ENCODE measurements at places on chromosomes 5 and 9. TPM values are rescaled to one million over a fixed set of nuclear protein-coding genes. Genes with fewer than 3 reads are reported as not detected.
A peak's percentile ranks its signal among the peaks of the same experiment; 100 is the strongest.

- DNase-seq: no peak
Measured at GRCh38 chr9:3251309-3251708, 274.5 kb downstream of the RFX3 start.

TRIM36 gene
- polyA plus RNA-seq: not detected

DNA sequence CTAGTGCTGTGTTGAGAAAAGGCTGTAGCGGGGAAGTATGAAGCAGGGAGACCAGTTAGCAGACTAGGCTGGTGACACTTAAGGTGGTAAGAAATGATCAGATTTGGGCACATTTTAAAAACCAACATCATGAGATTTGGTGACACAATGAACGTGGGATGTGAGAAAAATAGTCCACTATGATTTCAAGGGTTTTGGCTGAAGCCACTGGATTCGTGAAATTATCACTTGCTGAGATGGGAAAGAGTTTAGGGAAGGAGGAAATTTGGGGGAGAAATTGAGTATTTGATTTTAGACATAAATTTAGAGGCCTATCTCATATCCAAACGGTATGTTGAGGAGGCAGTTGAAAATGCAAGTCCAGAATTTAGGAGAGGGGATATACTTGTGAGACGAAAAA is 23.1 kb downstream of the SKP2 start:
- DNase-seq: no peak

- DNase-seq: peak; percentile 82
Measured at GRCh38 chr9:2726650-2727340, 9.5 kb downstream of the KCNV2 start.

DNA sequence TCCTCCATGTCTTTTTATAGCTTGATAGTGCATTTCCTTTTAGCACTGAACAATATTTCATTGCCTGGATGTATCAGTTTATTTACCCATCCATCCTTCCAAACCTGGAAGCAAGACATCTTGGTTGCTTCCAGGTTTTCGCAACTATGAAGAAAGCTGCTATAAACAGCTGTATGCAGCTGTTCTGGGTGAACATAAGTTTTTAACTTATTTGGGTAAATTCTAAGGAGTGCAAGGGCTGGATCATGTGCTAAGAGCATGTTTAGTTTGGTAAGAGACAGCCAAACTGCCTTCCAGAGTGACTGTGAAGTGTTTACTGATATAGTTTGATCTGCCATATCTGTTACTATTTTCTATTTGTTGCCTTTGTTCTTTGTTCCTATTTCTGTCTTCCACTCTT is 58.5 kb downstream of the CSF2 start:
- no peak for DNase-seq

- DNase-seq: peak; percentile 55
Measured at GRCh38 chr5:10030219-10030831, 219.4 kb downstream of the ATPSCKMT start.

PCDHB16 gene
- 4.8 TPM for polyA plus RNA-seq

DNA sequence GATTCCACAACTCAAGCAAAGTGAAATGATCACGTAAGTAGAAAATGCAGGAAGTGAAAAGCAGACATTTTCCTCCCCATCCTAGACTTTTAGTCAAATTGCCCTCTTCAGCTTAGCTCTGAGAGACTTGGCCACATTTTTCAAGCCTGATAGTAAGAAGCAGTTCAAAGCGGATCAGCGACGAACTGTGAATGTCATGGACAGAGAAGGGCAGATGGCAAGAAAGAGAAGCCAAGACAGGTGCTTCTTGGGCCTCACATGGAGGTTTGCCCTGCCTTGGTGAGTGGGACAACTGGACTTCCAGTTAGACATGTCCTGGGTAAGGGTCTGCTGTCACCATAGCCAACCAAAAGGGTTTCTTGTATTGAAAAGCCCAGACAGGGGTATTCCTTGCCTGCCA is 291.5 kb downstream of the MED10 start:
- DNase-seq: no peak

- DNase-seq: no peak
Measured at GRCh38 chr5:150082889-150083288, 3.5 kb downstream of the CSF1R start.

COL23A1 gene
- polyA plus RNA-seq: not detected

- DNase-seq: no peak
Measured at GRCh38 chr5:15393146-15393545, 106.8 kb upstream of the FBXL7 start.

DNA sequence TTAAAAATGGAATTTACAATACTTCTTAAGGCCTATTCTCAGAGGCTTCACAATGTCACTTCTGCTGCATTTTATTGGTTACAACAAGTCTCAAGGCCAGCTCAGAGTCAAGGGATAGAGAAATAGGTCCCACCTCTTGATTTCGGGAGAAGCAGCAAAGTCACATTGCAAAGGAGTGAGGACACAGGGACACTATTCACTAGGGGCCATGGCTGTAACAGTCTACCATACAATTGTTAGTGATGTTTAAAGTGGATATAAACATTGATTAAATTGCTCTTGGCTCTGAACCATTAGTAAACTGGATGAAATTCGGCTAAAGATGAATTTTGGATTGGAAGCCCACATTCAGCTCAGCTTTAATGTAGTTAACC is 21.7 kb upstream of the CMBL start:
- DNase-seq: peak; percentile 31

- peak; percentile 87 for DNase-seq
Measured at GRCh38 chr5:8843771-8844170, 702.1 kb downstream of the SEMA5A start.

- no peak for DNase-seq
Measured at GRCh38 chr5:135206862-135207261, 172.8 kb upstream of the PITX1 start.

SLC22A4 gene
- polyA plus RNA-seq: 24.0 TPM

GRCh38 chr5:6858419-6858818 is 145.2 kb downstream of the TENT4A start:
- no peak for DNase-seq

- DNase-seq: peak; percentile 35
Measured at GRCh38 chr9:71509054-71509453, 259.3 kb downstream of the CEMIP2 start.

DNA sequence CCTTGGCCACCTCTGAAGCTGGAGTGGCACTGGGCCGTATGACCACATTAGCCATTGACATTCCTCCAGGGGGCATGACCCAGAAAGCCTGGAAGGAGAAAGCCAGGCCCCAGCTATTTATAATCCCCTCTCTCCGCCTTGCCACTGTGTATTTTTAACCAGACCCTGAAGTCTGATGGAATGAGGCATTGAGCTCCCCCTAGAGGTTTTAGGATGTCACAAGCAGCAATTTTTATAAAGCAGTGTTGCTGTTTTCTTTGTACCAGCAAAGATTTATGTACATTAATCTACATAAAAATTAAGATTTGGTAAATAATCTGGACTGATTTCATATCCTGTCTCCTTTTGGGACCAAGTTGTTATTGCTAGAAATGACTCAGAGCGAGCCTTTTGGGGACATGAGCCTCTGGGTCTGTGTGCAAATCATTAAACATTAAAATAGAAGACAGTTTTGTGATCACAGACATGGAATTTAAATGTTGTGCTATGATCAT is 127.1 kb downstream of the TRIO start:
- peak; percentile 82 for DNase-seq

GRCh38 chr5:169652057-169652456 is 15.0 kb downstream of the DOCK2 start:
- DNase-seq: no peak

DNA sequence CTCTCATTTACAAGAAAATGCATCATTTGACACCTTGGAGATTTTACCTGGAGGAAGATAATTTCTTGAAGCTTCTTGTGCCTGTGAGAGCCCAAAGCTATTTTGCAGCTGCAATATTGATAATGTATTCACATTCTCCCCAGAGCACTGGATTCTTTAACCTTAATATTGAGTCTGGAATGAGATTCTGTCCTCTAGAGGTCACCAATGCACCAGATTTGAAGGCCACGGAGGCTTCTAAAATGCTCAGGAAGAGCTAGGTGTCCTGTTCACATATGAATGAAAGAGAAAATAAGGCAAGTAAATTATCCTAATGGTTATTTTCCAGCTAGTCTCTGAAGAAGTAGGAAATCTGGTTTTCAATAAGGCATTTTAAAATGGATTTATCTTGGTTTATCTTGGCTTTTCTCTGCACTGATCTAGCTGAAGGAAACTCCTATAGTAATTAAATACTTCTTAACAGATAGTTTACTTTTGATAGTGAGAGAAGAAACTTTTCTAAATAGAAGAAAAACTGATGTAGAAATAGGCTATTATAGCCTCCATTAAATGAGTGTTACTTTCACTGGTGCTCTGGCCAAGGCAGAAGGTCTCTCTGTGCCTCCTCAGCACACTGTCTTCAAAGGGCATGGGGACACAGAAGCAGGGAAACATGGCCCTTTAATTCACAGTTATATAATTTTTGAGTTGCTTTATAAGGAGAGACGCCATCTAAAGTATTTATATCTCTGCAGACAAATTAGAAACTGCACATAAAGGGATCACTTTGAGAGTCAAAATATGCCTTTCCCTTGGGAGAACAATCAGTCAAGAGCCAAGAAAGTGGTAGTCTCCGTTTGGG is 297.0 kb upstream of the ACTBL2 start:
- DNase-seq: peak; percentile 82

All from GM23248 (cell line).